NCI-H1092 (cell line): ENCODE measurements at places on chromosomes 2 and 18.

- no peak for DNase-seq
Observed at GRCh38 chr2:234472155-234472554, 24.7 kb downstream of the ARL4C start.

- DNase-seq, result no peak
Observed at GRCh38 chr2:55051026-55051866, 995 bp upstream of the RTN4 start.

GRCh38 chr2:18208956-18209355 is 330.5 kb downstream of the KCNS3 start:
- DNase-seq, result no peak

DNA sequence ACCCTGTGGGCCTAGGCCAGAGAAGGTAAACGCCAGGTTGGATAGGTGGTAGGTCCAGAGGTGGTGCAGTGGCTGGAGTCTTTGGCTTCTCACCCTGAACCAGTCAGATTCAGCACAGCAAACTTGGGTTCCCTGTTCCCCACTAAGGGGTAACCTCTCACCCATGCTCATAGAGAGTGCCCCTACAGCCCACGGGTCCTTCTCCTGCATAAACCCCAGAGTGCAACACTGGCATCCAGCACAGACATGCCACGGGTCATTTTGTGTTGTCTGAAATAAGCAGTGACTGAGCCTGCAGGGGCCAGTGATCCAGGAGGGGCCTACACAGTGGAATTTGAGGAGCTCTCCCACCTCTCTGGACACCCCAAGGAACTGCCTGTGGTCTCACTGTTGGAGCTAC is 40.5 kb upstream of the ATP6V1B1 start:
- DNase-seq, result no peak

DNA sequence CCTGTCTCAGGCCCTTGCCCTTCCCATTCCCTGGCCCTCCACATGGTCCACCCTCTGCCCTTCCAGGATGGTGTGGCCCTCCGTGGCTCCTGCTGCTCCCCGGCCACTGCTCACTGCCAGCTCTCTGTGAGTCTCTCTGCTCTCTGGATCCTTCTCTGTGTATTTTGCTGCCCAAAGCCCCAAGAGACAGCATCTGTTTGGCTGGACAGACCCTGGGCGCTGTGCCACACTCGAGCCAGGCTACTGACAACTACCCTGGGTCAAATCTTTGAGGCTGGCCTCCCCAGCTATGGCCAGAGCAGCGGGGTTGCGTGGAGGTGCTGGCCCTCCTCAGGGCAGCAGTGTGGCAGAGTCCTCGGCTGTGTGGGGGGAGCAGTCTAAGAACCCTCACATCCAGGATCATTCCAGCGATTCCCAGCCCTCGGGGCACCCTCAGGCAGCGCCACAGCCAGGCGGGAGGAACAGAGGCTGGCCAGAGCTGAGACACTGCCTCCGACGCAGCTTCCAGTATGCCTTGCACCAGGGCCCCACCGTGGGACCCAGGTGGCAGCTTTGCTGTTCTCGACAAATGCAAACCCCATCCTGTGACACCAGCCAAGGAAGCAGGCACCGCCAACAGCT is 139.4 kb upstream of the GLI2 start:
- no peak for DNase-seq

GRCh38 chr2:235958221-235958930 is 209.8 kb downstream of the GBX2 start:
- no peak for DNase-seq

- DNase-seq, result no peak
Observed at GRCh38 chr2:36173760-36174404, 181.7 kb upstream of the CRIM1 start.

- DNase-seq, result no peak
Observed at GRCh38 chr2:153808679-153809078, 63.0 kb upstream of the GALNT13 start.

- no peak for DNase-seq
Observed at GRCh38 chr2:111664275-111664850, 219.6 kb downstream of the ANAPC1 start.

- DNase-seq, result no peak
Observed at GRCh38 chr18:46652372-46652771, 4.6 kb downstream of the LOXHD1 start.

DNA sequence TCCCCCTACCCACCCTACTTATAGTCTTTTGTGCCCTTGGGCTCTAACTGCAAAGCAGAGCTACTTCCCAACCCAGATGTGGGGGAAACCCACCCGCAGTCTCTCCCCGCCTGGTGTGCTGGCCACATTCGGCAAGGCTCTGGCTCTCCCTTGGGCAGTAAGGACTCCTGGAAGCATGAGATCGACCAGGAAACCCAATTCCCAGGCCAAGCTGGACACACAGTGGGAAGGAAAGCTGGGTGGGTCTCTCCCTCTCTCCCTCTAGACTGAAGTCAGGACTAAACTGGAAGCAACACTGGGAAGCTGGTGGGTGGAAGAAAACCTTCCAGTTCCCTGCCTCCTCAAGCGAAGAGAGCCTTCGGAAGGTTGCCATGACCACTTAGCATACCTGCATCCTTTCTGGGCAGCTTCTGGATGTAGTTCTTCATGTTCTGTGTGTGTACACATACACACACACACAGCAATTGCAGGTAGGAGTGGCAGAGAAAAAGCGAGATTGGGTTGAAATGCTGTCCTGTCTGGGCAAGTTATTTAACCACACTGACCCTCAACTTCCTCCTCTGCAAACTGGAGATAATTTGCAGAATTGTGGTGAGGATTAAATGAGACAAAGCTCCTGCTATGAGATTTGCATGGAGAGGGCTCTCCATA is 33.9 kb downstream of the ZBTB7C start:
- no peak for DNase-seq

DNA sequence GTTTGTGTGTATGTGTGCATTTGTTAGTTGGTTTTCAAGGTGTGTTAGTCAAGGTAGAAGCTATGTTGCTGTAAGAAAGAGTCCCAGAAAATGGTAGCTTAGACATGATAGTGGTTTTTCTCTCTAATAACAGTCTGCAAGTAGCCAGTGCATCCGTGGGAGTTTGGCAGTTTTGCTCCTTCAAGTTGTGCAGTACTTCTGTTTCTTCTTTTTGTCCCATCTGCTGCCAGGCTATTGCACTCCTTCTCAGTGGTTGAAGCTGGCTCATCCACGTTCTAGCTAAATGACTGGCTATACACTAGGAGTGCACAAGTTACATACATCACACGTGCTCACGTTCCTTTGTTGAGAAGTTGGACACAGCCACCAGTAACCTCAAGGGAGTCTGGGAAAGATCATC is 134.7 kb downstream of the ASXL3 start:
- DNase-seq, result no peak

DNA sequence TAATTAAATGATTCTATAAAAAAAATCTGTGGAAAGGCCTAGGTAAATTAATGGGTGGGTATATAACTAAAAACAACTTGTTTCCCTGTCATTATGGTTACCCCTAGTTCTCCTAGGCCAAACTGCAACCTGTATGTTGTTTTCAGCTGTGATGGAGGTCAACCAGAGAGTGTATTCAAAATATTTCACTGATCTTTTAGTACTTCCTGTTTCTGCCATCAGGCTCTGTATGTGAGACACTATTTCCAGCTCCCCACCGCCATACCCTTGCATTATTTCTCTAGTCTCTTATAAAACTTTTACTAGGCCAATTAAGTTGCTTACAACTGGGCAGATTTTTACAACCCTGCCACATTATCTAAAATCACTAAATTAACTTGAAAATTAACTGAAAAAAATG is 21.0 kb upstream of the CDKL4 start:
- DNase-seq, result no peak

- DNase-seq, result no peak
Observed at GRCh38 chr2:190637903-190638618, 10.8 kb upstream of the NAB1 start.

GRCh38 chr18:45081566-45082181 is 401.0 kb downstream of the SETBP1 start:
- no peak for DNase-seq

GRCh38 chr2:152472481-152472887 is 137.5 kb downstream of the FMNL2 start:
- DNase-seq, result no peak

GRCh38 chr2:133955169-133955568 is 298.7 kb upstream of the MGAT5 start:
- no peak for DNase-seq

DNA sequence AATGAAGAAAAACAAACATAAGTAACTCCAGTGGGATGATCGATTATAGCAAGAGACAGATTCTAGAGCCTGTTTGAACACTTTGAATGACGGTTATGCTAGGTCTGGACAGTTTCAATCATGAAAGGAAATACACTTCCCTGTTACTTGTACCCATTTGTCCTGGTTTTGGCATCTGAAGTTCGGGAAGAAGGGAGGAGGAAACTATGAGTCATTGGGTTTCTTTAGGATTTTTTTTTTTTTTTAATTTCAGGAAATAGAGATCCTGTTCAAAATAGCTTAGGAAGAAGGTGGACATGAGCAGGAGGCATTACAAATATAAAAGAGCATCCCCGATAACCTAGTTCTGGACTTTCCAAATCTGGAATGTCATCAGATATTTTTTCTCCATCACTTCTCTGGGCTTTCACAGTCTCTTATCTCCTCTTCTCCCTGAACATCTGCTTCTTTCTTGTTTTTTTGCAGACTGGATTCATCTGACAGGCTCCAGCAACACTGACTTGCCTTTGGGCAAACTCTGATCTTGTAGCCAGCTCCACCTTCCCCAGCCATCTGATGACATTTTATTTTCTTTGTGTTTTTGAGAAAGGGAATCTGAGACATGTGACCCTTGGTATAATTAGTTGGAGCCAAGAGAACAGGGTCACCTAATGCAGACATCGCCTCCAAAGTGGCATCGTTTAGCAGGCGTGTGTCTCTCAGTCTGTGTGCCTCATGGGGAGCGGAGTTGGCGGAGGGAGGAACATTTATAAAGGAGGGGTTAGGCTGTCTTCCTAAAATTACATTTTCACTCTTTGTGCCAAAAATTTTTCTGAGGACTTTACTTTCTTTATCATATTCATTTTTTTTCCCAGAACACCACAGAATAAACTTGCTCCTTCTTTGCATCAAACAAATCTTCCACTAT is 195.3 kb upstream of the EPHA4 start:
- no peak for DNase-seq

- peak; percentile 28 for DNase-seq
Observed at GRCh38 chr18:62324917-62325805, at the start of gene TNFRSF11A. TSS of gene TNFRSF11A (plus strand) at chr18:62325310. CDS start at chr18:62325353, 43 bp downstream.

- no peak for DNase-seq
Observed at GRCh38 chr2:152743002-152743401, 24.6 kb downstream of the ARL6IP6 start.

- no peak for DNase-seq
Observed at GRCh38 chr18:45111502-45111848, 430.8 kb downstream of the SETBP1 start.

GRCh38 chr2:186894478-186894877 is 45.5 kb upstream of the ZSWIM2 start:
- no peak for DNase-seq

- no peak for DNase-seq
Observed at GRCh38 chr2:48753228-48753627, 2.3 kb downstream of the LHCGR start.

DNA sequence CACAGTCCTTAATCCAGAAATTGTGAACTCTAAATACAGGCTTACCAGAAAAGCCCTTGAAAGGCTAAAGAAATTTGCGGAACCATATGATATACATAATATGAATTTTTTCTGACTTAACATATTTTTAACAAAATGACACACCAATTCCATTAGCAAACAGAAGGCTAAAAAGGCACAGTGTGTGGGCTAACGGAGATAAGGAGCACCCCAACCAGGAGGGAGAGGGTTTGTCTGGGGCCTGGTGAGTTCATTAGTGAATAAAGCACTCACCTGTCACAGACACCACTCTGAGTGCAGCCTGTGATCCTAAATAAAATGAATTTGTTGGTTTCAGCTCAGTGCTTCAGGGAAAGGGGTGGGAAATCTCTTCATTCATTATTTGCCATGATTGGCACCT is 2.7 kb upstream of the FECH start:
- DNase-seq, result no peak

- no peak for DNase-seq
Observed at GRCh38 chr2:79993144-79993543, 311.4 kb downstream of the LRRTM1 start.

GRCh38 chr18:22637787-22638186 is 220.1 kb upstream of the CTAGE1 start:
- no peak for DNase-seq

DNA sequence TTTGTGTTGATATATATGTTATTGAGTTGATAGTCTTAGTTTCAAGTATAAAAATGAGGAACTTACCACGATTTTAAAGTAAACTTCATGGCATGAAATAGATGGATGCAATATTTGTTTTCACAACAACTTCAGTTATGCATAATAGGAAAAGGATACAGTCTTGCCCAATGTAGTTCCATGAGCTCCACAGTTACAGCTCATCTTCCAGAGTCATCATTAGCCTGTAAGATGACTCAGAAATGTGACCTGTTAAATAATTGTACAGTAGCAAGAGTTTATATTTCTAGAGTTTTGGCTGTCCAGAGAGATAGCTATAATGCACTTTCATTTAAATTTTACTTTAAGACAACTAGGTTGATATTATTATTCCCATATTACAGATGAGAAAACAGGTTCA is 80.9 kb upstream of the ARHGAP28 start:
- DNase-seq, result no peak

GRCh38 chr2:79576451-79576850 is 63.6 kb downstream of the CTNNA2 start:
- DNase-seq, result no peak

GRCh38 chr2:73451263-73451972 is 65.8 kb downstream of the ALMS1 start:
- DNase-seq, result no peak

DNA sequence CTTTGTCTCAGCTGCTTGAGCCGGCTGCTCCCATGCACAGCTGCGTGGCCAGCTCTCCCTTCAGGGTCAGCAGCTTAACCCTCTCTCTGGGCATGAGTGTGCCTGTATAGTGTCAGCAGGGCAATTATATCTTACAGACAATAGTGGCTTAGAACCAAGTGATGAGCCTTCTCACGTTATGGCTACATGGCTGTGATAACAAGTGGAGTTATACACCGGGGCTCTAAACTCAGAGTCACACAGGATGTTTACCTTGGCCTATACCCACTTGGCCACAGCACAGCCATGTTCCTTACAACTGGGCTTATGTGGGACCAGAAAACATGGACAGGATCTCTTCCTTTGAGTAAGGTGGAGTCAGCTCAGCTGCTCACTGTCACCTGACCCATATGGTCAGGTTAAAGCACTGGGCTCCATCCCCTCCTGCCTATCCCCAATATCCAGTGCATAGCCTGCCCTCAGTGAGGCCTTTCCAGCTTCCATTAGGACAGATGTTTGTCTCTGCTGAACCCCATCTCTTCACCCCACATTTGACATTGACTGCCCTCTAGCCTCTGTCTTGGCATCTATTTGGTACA is 294.2 kb upstream of the NCKAP5 start:
- no peak for DNase-seq

- no peak for DNase-seq
Observed at GRCh38 chr2:98278074-98278473, 68.2 kb upstream of the CNGA3 start.

GRCh38 chr18:59640721-59641120 is 56.5 kb downstream of the CCBE1 start:
- no peak for DNase-seq

- no peak for DNase-seq
Observed at GRCh38 chr2:2699121-2699505, 368.0 kb upstream of the MYT1L start.

- no peak for DNase-seq
Observed at GRCh38 chr2:156540706-156541105, 104.5 kb downstream of the GPD2 start.
